NCI-H2081 treated with DMSO at 0.1 percent for 48 hours (cell line): ENCODE measurements at places on chromosomes 16 and 17.

DNA sequence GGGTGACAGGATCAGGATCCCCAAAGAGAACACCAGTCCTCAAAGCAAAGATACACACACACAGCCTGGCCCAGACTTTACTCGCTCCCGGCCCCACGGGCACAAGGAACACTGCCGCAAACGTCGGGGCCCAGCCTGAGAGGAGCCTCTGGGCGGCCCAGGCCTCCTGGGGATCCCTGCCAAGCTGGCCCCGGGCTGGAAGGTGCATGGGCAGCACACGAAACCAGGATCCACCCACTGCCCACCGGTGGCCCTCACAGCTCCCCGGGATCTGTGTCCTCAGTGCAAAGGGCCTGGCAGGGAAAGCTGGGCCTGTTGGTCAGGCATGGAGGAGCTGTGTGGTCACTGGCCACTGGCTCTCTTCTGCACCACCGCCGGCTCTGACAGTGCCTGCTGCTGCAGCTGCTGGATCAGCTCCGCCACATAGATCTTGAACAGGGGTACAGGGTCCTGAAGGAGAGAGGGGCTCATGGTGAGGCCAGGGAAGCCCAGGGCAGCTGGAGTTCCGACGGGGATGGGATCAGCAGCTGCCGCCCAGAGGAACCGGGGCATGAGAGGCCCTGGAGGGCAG is 2.9 kb downstream of the MRPL28 start:
- no peak for DNase-seq

GRCh38 chr17:36214918-36215317 is 4.1 kb downstream of the CCL4L2 start:
- no peak for DNase-seq

DNA sequence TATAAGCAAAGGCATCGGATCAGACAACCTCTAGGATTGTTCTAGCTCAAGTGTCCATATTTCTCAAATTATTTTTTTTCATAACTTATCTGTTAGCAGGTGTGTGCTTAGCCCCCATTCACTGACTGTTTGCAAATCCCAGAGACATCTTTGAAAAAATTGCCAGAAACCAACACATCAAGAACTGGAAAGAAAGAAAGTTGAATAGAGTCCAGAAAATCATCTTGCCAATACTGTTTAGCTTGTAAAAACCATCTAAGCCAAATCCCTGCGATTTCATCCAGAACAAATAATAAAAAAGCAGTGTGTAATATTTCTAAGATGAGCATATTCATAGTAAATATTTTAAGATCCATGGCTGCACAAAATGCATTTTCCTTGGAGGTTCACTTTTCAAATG is 64.5 kb downstream of the WSCD1 start:
- DNase-seq = no peak

DNA sequence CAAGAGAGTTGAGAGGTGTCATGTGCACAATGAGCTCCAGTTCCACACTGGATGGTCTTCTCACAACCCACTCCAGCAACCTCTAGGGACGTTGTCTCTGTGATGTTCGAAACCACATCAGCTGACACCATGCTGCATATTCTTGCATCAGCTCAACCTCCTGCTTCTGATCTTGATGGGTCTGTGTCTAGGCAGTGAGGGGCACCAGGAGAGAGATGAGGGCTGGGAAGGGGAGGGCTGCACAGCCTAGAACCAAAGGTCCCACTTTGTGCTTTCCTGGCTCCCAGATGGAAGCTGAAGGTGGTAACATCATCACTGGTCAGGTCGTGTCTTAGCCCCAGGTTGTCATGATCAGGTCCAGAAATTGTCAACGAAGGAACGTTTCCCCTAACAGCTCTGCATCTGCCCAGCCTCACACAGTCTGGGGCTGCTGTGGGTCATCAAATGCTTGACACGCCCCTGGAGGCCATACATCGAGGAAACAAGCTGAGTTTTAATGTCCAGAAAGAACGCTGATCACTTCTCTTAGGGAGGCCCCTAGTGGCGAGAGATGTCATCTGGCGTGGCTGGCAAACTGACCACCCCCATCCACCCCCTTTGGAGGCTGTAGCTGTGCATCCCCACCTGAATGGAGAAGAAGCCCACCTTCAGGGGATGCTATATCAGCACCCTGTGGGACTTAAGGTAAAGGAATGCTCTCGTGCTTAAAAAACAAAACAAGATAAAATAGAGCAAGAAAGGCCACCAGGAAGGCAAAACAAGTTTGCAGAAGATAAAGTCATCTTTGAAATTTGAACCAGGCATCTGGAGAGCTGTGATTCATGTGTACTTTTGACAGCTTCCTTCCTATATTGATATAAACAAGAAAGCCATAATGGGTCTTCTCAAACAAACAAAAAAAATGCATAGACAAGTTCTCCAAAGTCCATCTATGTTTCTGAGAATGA is 58.3 kb downstream of the WIPI1 start:
- peak; percentile 45 for DNase-seq

- no peak for DNase-seq
These were observed 45.0 kb downstream of the SOST start for GRCh38 chr17:43713494-43714162.
